ENCODE measurements at places on chromosomes 3 and 15.

DNA sequence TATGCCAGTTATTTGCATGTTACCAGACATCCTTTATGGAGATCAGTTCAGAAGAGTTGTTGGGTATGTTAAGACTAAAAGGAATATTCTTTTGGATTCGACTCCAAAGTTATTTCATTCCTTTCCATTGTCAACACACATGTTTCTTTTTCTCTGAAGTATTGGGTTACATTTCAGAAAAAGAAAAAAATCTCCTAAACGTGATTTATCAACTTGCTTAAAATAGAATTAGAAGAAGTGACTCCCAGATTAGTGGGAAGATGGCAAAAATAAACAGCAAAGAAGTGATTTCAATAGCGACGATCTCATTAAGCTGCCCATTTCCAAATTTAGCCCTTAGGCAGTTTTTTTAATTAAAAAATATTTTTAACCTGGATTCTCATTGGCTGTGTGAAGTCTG lies 85.4 kb downstream of the TIGIT start:
- no peak for DNase-seq

- DNase-seq = peak; percentile 19
These were observed 770.0 kb downstream of the GRM7 start for GRCh38 chr3:7630925-7631324.

- no peak for DNase-seq
These were observed 4.2 kb downstream of the PTPRG start for GRCh38 chr3:61565569-61565968.

- peak; percentile 87 for DNase-seq
These were observed 7.2 kb upstream of the ZNF609 start for GRCh38 chr15:64452988-64453688.

DNA sequence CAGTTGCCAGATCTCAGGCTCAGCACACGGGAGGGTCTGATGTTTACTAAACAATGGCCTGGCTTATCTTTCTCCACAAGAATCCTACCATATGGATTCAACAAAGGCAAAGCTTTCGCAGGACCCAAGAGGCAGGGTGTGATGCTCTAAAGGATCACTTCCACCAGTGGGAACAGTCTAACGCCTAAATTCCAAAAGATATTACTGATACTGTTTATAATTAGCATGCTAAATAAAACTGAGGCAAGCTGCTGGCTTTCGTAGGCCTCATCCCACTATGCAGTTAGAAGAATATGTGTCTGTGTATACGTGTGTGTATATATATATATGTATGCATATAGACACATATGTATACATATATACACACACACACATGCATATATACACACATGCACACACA lies 22.3 kb downstream of the RORA start:
- DNase-seq = no peak

- no peak for DNase-seq
These were observed 37.3 kb downstream of the CACNA1D start for GRCh38 chr3:53531749-53532148.

DNA sequence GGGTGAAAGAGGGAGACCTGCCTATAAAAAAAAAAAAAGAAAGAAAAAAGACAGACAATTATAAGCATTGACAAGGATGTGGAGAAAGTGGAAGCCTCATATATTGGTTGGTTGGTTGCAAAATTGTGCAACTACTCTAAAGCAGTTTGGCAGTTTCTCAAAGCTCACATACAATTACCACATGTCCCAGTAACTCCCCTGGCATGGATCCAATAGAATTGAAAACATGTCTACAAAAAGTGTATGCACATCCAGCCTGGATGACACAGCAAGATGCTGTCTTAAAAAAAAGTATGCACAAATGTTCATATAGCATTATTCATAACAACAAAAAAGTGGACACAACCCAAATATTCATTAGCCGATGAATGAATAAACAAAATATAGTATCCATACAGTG lies 19.5 kb downstream of the SETMAR start:
- DNase-seq = no peak

DNA sequence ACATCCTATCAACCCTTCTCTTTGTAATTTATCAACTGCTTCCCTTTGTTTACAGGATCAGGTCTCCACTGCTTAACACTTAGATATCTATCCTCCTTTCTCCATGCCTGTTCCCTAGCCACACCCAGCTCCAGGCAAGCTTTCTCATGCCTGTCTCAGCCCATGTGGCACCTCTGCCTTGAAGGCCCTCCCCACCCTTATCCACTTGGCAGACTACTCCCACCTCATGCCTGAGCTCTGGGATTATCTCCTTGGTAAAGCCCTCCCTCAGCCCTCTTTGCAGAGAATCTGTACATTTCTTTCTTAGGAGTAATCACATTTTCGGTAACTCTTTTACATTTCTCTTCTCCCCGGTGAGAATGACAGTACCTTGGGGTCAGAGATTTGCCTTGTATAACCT lies 96.0 kb downstream of the ATP1B3 start:
- no peak for DNase-seq

DNA sequence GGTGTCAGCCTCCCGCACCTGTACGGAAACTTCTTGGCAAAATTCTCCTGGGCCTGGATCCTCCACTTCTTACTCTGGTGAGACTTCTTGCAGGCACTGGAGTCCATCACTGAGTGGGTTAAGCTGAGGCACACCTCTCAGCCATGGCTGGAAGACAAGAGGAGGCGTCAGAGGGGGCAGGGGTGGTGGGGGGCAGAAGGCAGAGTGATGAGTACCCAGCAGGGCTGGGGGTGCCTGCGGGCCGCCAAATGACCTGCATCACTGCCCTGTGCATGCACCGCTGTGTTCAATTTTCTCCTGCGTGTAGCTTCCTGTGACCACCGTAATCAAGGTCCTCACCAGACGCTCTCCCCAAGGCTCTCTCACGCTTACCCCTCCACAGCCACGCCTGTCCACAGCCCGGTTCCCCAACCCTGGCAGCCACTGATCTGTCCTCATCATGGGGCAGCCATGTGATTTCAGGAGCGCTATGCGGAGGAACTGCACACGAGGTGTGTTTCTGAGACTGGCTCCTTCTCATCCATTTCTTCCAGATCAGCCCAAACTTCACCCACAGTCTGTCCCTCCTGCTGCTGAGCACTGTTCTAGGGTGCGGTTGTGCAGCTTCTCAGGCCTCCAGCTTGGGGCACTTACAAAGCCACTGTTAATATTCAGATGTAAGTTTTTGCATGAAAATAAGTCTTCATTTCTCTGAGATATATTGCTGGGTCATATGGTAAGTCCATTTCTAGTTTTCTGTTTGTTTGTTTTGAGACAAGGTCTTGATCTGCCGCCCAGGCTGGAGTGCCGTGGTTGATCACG lies 5.2 kb downstream of the C3orf22 start:
- DNase-seq = no peak

DNA sequence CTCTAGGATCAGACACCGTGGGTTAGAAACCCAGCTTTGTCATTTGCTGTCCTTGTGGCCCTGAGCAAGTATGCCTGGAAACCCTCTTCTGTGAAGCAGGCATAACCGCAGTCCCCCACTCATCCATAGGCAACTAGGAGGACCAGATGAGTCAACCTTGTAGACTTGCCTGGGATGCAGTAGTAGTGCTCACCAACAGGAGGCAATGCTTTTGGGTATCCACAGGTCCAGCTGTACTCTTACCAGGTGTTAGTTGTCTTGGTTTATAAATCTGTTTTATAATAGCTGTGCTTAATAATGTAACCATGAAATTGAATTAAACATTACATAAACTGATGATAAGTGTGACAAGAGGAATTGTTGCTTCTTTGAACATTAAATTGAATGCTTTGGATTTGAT lies 389.3 kb downstream of the IL20RB start:
- no peak for DNase-seq
